SK-N-SH treated with all-trans-retinoic acid at 6 μM for 48 hours (cell line): ENCODE measurements at places on chromosomes 6 and 20.
A peak's percentile ranks its signal among the peaks of the same experiment; 100 is the strongest.

DNA sequence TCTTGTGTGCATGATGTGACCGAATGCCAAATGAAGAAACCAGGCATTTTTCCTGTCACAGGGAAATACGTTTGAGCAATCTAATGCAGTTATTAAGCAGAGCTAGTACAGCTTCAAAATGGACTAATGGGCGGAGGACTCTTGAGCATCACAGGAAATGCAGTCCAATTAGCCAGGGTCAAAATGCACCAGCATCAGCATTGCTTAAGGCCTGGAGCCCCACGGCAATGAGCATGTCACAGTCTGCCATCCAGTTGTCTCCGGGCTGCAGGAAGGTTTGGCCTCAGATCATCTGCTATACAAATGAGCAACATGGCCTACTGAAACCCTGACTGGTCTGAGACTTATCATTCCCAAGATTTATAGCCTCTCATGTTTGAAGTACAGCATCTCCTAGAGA is 652.1 kb upstream of the SLC35B3 start:
- no peak for ATAC-seq

GRCh38 chr6:25301362-25301761 is 22.2 kb downstream of the CARMIL1 start:
- no peak for ATAC-seq

- peak; percentile 38; the same call in 2 of the 3 replicates for ATAC-seq
Observed at GRCh38 chr20:58073945-58074856, 154.3 kb downstream of the ANKRD60 start.

DNA sequence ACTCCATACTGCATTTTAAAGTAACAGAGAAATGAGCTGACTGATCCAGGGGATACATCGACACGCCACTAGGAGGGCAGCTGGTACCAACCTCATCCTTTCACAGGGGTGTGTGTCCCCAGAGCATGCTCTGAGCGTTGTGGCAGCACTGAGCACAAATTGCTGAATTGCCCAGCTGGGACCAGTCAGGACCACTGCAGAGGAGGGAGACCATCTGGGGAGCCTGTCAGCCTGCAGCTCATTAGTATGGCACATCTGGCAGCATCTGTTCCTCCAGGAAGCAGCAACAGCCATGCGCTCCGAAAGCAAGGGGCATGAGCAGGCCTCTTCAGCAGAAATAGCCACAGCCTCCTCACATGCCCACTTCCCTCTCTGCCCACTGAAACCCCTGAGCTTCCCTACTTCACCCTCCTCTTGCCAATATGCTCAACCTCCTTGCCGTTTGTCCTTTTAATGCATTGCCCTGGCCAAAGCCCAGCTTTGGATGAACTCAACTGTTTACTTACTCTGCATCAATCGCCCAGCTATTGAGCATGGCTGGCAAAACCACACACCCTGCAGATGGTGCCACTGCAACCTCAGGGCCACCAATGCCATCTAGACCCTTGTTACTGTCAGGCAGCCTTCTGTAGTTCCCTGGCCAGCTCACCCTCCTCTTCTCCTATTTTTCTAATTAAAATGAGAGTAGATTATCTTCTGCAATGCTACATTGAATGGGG is 77.6 kb upstream of the NEDD9 start:
- ATAC-seq: peak; percentile 37; the same call in 2 of the 3 replicates

DNA sequence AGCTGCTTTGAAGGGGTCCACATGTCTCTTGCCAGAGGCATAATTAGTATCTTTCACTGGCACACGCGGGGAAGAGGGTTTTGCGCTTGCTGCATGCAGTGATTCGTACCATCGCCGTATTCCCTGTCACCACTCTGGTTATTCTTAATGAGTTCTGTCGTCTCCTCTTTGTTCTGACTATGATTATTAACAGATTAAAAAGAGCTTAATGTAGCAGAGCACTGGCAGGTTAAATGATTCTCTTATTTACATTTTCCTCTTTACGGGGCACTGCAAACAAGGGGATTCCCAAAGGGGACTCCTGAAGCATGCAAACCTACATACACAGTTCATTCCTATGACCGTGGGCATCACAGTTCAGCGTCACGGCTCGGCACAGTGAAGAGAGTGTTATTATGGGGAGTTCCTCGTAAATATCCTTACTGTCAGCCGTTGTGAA is 204.8 kb downstream of the DTNBP1 start:
- no peak for ATAC-seq

GRCh38 chr20:57003012-57003411 is 263.4 kb downstream of the BMP7 start:
- no peak for ATAC-seq

- peak; percentile 85 for ATAC-seq
Observed at GRCh38 chr6:56370127-56370540, 122.8 kb upstream of the COL21A1 start.

DNA sequence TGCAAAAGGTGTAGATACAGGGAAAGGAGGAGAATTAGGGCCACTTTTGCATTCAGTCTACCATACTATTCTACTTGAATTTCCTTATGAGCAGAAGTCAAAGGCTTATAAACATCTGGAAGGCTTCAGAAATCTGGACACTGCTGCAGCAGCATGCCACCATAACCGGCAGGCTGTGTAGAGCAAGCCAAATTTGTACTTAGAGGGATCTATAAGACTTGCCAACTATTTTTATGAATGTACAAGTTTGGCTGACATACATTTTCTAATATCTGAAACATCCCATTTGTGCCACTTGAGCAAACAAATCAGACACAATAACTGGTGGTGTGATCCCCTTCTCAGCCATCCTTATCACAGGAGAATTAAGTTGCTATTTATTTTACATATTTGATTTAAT is 14.0 kb upstream of the PLCB1 start:
- ATAC-seq: peak; percentile 60

DNA sequence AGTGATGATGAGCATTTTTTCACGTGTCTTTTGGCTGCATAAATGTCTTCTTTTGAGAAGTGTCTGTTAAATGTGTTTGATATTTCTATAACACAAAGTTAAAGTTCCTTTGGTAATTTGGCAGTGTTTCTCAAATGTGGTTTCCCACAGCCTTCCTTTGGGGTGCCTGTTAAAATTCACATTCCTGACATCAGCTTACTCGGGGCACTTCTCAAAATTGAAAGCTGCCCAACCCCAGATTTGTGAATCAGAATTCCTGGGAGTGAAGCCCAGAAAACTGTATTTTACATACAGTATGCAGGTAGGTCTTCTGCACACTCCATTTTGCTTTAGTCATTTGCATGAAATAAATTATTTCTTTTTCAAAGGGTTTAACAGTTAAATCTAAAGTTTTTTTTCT is 207.9 kb downstream of the GMPR start:
- no peak for ATAC-seq

- no peak for ATAC-seq
Observed at GRCh38 chr6:90121982-90122381, 174.7 kb downstream of the BACH2 start.

DNA sequence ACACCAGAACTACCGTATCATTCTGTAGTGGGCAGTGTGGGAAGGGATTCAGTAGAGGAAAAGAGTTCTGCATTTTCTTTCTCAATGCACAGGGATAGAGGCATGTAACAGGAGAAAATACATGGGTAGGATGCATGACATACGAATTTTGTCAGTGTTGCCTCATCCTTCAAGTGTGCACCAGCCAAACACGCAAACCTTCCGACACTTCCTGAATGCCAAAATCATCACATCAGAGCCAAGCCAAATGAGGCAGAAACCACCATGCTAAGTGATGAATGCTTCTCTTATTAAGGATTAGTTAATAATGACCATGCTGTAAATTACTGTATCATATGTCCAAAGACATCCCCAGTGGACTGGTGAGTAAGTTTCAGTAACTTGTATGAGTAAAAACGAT is 27.3 kb downstream of the RAMACL start:
- no peak for ATAC-seq

- ATAC-seq: no peak
Observed at GRCh38 chr20:33018169-33018931, 10.8 kb downstream of the BPIFB2 start.

- no peak for ATAC-seq
Observed at GRCh38 chr6:149508485-149508884, 23.7 kb upstream of the ZC3H12D start.
